Erythroblast (primary cell): ENCODE measurements at places on chromosomes 13 and 19.
A peak's percentile ranks its signal among the peaks of the same experiment; 100 is the strongest.

DNA sequence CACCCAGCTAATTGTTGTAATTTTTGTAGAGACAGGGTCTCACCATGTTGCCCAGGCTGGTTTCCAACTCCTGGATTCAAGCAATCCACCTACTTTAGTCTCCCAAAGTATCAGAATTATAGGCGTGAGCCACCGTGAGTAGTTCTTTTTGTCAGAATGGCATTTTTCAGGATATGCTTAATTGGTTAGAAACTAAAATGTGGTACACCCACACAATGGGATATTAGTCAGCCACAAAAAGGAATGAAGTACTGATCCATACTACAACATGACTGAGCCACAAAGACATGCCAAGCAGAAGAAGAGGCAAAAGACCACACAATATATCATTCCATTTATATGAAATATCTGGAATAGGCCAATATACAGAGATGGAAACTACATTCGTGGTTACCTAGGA lies 41.7 kb upstream of the MAP3K10 start:
- no peak for DNase-seq

DNA sequence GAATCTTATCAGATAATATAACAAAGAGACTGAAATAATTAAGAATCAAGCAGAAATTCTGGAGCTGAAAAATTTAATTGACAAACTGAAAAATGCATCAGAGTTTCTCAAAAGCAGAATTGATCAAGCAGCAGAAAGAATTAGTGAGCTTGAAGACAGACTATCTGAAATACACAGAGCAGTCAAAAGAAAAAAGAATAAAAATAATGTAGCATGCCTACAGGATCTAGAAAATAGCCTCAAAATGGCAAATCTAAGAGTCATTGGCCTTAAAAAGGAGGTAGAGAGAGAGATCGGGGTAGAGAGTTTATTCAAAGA lies 39.2 kb downstream of the CAB39L start:
- peak; percentile 9 for DNase-seq

- no peak for DNase-seq
These were observed 23.9 kb downstream of the CCDC70 start for GRCh38 chr13:51885651-51886050.

GRCh38 chr13:102724923-102725322 lies 30.1 kb upstream of the METTL21C start:
- DNase-seq, result peak; percentile 8

DNA sequence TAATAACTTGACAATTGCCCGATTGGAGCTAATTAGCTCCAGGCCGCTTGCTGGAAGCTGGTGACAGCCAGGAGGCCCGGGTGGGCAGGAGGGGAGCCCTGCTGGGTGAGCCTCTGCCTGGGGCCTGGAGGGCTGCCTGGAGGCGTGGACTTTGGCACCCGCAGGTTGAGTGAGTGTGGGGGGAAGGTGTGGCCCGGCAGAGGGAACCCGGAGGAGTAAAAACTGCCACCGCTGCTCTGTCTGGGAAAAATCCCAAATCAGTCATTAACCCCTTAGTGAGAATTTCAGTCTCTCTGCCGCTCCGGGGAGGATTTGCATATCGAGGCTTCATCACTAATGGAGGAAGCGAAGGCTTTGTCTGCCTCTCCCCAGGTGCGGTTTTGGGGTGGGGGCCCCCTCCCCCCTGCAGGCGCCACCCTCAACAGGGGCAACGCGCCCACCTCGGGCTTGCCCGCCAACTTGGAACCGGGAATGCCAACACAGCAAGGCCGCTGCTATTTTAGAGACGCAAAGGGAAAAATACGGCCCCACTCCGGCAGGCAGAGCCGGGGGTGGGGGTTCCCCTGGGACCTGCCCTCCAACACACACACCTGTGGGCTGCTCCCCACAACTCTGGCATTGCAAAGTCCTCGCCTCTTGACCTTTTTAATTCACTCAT lies 6.2 kb downstream of the EFNA2 start:
- no peak for DNase-seq

GRCh38 chr19:1035998-1036621 lies 3.8 kb upstream of the ABCA7 start:
- DNase-seq, result no peak

DNA sequence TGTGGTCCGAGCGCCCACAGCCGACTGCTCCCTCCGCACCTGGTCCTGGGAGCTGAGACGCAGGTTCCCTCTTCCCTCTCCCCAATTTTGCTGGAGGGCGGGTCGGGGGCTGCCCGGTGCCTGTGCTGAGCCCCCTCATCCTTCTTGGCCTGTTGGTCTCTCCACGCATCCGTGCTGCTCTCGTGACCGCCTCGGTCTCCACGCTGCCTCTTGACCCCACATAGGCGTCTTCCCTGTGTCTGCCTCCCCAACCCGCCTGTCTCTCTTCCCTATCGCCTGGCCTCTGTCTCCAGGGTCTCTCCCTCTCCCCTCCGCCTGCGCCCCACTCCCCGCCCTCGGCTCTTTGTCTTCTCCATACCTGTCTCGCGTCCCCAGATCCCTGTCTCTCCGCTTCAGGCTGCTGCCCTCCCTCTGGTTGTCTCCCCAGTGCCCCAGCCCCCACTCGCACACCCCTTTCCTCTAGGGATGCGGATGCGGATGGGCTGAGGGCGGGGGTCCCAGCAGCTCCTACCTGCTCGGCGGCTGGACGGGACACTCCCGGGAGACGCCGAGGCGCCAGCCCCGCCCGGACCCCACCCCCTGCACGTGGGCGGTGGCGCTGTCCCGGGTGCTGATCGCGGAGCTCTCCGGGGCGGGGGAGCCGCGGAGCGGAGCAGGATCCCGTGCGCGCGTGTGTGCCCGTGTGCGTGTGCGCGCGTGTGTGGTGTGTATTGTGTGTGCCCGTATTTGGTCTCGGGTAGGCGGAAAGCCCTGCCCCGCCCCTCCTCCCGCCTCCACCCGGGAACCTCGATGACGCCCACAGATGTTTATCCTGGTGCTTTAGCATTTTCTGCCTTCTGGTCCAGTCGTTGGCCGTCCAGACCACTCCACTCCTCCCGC lies at the start of gene SYT5:
Gene SYT5, minus strand, starts transcription at position 684 of the 879 bp plus-strand sequence. CDS start 1,248 bp downstream, outside the sequence.
- peak; percentile 79 for DNase-seq

DNA sequence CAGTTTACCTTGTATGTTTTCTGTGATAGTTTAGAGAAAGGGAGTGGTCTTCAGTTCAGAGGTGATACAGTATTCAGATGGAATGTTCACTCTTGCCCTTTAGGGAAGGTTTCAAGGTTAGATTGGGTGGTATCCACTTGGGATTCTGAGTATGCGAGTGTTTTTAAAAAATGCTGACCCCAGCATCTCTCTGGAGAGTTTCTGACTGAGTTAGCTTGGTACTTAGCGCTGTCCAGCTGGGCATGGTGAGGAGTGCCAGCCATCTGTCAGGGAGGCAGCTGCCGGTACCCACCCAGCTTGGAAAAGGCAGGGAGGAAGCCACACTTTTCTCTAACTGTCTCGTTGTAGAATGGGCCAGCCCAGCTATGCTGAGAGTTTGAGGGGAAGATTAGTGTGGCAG lies 63.3 kb downstream of the ARHGEF7 start:
- DNase-seq, result no peak

GRCh38 chr19:47487551-47488515 lies 3.8 kb upstream of the KPTN start:
- no peak for DNase-seq

DNA sequence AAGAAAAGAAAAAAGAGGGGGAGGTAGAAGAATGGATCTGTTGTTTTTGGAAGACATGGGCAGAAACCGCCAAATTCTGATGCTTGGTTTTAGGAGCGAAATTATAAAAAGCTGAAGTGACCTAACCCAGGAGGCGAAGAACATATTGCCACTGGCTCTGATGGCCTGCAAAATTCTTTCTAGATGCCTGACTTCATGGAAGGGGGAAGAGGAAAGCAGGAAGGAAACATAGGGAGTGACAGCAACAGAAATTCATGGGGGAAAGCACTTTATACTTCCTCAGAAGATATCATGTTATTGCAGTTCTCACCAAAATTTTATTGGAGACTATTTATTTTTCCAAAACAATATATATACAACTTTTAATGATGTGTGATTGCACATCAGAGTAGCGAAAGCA lies 213.5 kb downstream of the DLEU7 start:
- no peak for DNase-seq

- no peak for DNase-seq
These were observed 23.8 kb upstream of the SHKBP1 start for GRCh38 chr19:40552848-40553247.
